ENCODE measurements at places on chromosomes 12 and 14. TPM values are rescaled to one million over a fixed set of nuclear protein-coding genes. Genes with fewer than 3 reads are reported as not detected.

DNA sequence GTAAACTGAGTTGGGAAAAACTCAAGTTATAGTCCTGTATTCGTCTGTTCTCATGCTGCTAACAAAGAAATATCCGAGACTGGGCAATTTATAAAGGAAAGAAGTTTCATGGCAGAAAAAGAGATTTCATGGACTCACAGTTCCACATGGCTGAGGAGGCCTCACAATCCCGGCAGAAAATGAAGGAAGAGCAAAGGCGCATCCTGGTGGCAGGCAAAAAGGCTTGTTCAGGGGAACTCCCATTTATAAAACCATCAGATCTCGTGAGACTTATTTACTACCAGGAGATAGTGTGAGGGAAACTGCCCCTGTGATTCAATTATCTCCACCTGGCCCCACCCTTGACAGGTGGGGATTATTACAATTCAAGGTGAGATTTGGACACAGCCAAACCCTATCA is 292.6 kb upstream of the SYT1 start:
- DNase-seq = no peak

DNA sequence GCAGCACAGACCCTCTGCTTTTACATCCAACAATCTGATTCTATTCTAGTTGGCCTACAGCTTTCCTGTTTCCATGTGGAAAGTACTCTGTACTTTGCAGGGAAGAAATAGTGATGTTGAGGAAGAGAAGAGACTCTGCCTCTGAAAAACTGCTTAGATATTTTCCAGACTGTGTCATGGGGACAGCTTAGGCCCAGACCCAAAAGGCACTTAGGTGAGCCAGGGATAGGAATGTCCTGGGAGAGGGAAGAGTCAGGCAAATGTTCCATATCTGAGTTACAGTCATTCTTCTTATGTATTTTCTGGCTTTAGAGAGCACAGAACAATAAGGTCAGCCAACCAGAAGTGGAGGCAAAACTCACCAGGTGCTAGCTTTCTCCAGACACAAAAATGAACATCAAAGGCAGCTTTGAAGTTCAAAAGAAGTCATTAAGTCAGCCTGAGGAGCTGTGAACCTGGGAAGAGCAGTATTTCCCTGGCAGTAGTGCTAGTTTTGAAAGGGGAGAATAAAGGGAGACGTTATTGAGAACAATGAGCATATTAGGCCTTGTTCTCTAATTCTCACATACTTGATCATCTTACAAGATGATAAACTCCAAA is 199.7 kb upstream of the LMNTD1 start:
- no peak for DNase-seq

DNA sequence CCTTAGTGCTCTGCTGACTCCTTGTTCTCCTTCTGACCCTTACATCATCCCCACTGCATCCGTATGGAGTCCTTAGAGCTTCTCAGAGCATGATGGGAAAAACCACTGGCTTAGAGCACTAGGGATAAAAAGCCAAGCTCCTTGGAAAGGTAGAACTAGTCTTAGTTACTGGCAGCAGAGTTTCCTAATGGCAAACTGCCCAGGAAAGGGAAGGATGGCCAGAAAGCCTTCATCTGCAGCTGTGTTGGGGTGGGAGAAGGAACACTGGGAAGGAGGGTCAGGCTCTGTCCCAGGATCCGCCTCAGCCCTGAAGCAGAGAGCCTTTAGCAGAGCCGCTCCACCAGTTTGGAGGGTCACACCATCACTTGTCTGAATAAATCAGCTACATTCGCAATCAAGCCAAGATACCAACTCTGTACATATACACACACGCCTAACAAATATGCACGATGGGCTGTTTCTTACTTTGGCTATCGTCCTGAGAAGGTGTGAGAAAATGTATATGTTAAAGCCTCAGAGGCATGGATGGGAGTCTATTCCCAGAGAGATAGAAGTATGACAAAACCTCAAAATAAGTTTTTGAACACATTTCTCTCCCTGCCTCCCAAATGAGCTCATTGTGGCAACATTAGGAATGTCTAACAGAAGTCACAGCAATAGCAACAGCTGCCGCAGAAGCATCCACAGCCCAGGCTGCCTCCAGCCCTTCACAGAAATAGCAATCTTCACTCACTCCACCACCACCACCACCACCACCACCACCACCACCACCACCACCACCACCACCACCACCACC is 18.6 kb upstream of the GALNT8 start:
- no peak for DNase-seq

DNA sequence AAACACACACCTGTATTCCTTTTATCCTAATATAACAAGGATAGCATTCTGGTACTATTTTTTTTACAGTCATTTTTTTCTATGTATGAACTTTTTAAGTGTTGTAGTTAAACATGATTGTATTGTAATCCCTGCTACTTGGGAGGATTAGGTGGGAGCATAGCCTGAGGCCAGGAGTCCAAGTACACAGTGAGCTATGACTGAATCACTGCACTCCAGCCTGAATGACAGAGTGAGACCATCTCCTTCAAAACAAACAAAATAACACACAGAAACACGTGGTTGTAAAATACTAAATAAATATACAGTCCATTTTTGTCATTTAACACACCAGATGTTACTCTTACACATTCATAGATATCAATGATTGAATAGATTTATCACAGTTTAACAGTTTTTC is 56.9 kb downstream of the MAP4K5 start:
- DNase-seq = no peak

Gene DCN
- 217 TPM for total RNA-seq

Measured in pancreas (tissue), 10 donors.